ENCODE measurements at places on chromosomes 7 and 10. TPM values are rescaled to one million over a fixed set of nuclear protein-coding genes. Genes with fewer than 3 reads are reported as not detected.
A peak's percentile ranks its signal among the peaks of the same experiment; 100 is the strongest.

- H3K27me3 ChIP-seq = no peaks in the 10 kb centered on the region
- no peak overlapping the region for H3K4me3 ChIP-seq
- H3K27ac ChIP-seq = no peak overlapping the region
- no peaks in the 10 kb centered on the region for H3K36me3 ChIP-seq
- H3K4me1 ChIP-seq = no peaks in the 10 kb centered on the region
- DNase-seq = no peak
Observed at GRCh38 chr7:88599528-88599927, 160.0 kb upstream of the ZNF804B start.

GRCh38 chr10:93751832-93752231 is 5.9 kb upstream of the LGI1 start:
- no peaks in the 10 kb centered on the region for H3K27me3 ChIP-seq
- no peaks in the 10 kb centered on the region for H3K4me1 ChIP-seq
- H3K27ac ChIP-seq = peak overlapping the region; percentile 32
- no peak for DNase-seq
- no peaks in the 10 kb centered on the region for H3K36me3 ChIP-seq
- peak overlapping the region; percentile 10 for H3K4me3 ChIP-seq

- no peaks in the 10 kb centered on the region for H3K4me1 ChIP-seq
- DNase-seq = no peak
- H3K36me3 ChIP-seq = no peaks in the 10 kb centered on the region
- H3K4me3 ChIP-seq = no peak overlapping the region
Observed at GRCh38 chr10:22856444-22857074, 71.3 kb upstream of the ARMC3 start.

- H3K27me3 ChIP-seq = no peaks in the 10 kb centered on the region
- H3K4me1 ChIP-seq = no peaks in the 10 kb centered on the region
- H3K4me3 ChIP-seq = no peak overlapping the region
- H3K27ac ChIP-seq = no peak overlapping the region
Observed at GRCh38 chr10:133474665-133475424, 21.1 kb downstream of the SCART1 start.

- no peaks in the 10 kb centered on the region for H3K36me3 ChIP-seq
- H3K27ac ChIP-seq = no peak overlapping the region
- no peak overlapping the region for H3K4me3 ChIP-seq
Observed at GRCh38 chr7:90225181-90225580, 13.6 kb downstream of the STEAP2 start.

CALY gene
- 5.8 TPM for total RNA-seq

Data from sigmoid colon (tissue), 7 donors.